ENCODE measurements at places on chromosomes 11 and 22.
A peak's percentile ranks its signal among the peaks of the same experiment; 100 is the strongest.

- DNase-seq, result no peak
These were observed 66.2 kb upstream of the NECTIN1 start for GRCh38 chr11:119795231-119795630.

DNA sequence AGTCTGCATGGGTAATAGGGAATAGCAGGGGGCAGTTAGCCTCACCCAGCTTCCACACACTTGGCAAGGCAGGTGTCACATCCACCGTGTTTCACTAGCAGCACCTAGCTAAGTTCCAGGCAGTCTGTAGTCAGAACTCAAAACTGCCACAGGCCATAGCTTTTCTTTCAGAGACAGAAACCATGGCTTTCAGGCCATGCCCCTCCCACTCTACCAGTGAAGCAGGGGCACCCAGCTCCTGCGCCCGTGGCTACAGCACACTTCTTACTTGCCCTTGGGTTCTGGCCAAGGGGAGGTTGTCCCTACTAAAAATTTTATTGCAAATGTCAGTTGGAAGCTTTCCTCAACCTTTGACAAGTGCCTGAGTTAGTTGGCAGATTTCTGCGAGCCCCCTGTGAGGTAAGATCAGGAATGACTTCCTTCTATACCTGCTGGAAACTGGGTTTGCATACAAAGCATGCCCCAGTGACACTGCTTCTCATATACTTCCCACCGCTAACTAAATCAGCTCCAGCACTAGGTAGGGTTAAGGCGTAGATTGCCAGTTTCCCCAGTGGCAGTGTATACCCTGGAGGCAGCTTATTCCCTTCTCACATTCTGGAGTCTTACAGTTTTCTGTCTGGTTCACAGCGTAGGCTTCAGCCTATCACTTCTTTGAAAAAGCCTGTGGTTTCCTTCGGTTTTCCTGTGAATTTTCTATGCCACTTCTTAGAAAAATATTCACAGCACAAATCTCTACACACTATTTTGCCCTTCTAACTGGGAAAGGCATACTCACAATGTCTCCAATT, 139.0 kb upstream of the LUZP2 start:
- DNase-seq, result no peak

DNA sequence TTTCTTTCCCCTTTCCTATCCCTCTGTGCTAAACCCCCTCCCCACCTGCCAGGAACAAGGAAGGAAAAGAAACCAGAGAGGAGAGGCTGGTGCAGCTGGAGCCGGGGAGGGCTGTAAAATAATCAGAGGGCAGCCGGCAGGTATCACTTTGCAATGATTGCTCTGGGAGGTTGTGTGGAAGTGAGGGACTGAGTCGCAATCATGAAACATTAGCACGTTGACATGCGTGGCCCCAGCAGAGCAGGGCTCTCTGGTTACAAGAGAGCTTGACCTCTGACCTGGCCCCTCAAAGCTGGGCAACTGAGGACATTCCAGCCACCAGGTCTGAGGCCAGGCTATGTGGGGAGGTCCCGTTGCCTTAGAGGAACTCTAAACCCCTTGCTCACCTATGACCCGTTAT, 170.8 kb upstream of the BDNF start:
- DNase-seq, result no peak

DNA sequence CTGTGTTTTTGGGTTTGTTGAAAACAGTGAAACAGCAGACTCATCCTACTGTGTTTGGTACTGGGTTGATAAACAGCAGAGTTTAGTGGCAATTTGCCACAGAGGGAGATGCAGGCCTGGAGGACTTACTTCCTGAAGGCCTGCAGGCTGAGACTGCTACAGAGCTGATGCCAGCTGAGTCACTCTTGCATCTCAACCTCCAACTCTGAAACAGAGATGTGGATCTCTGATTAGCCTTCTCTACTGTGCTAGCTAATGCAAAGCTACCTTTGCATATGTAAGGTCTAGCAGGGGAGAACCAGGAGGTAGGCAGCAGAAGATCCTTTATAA, 14.3 kb downstream of the ATP5MG start:
- no peak for DNase-seq

DNA sequence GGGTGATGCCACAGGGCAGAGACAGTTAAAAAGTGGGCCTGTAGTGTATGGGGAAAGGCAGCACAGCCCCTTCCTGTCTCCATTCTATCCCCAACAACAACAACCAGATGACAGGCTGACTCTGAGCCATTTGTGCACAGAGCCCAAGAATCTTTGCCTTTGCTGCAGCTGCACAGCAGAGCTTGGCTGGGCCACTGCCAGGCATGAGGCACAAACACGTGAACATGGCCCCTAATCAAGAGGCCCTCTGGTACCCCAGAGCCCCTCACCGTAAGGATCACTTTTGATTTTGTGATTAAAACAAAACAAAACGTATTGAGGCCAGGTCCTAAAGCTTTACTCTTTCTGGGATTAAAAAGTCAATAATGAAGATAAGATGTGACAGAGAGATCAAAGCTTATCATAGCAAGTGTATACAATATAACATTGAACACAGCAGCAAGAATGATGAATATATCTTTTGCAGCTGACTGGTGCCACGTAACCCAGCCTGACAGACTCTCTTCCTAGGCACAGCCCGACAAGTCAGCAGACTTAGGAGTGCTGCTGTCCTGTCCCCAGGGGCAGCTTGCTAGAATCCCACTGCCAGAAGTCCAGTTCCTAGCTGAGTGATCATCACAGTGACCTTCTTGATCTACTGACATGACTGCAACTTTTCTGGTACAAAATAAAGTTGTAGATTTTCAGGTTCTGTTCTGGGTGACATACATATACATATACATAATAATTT, 117.8 kb downstream of the SERGEF start:
- peak; percentile 54 for DNase-seq

DNA sequence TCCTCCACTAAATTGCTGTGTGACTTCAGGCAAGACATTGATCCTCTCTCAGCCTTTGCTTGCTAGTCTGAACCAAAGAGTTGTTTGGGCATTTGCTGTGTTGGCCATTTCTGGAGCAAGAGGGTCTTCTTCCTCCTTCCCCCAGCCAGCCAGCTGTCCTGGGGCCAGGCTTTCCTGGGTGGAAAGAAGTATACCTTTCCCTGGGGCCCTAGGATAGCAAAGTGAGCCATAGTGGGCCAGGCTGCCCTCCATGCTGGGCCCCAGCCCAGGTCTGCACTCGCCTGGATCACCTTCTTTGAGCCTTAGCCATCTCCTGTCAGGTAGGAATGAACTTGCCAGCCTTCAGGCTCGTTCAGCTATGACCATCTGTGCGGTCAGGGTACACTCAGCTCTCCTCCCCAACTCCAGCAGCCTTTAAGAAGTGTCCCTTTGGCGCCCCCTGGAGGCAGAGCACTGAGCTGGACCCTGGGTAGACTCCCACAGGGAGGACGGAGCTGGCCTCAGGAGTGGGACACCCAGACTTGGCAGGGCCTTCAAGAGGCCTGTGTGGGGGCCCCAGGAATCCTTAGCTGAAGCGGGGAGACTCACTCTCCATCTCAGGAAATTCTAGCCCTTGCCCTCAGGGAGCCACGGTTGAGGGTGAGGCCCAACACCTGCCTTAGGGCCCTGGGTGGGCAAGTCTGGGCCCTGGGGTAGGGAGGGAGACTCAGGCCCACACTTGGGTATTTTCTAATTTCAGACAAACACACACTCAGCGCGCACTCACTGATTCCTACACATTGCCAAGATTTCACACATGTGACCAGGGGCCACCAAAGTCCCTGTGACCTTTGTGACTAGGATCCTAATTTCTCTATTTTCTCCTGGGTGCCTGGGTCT, 35.6 kb upstream of the TPBGL start:
- peak; percentile 57 for DNase-seq

GRCh38 chr11:59216641-59217564, 4.2 kb upstream of the MPEG1 start:
- peak; percentile 17 for DNase-seq

DNA sequence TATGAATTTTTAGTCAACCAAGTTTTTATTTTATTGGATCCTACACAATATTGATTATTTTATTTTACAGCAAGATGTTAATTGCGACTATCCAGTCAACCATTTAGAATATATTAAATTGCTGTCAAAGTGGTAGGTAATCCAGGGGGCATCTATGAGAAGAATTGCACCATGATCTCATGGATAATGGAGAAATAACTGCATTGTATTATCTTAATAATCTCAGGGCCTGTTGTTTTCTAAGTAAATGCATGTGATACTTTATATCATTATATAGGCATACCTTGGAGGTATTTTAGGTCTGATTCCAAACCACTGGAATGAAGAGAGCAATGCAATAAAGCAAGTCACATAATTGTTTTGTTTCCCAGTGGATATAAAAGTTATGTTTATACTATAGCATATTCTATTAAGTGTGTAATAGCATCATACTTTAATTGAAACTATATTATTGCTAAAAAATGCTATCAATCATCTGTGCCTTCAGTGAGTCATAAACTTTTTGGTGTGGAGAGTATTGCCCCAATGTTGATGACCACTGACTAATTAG, 595.4 kb upstream of the CHORDC1 start:
- no peak for DNase-seq

- DNase-seq, result no peak
These were observed 23.4 kb downstream of the KIAA1671 start for GRCh38 chr22:24975813-24976341.

GRCh38 chr11:98365190-98365589, 655.6 kb upstream of the CNTN5 start:
- no peak for DNase-seq

DNA sequence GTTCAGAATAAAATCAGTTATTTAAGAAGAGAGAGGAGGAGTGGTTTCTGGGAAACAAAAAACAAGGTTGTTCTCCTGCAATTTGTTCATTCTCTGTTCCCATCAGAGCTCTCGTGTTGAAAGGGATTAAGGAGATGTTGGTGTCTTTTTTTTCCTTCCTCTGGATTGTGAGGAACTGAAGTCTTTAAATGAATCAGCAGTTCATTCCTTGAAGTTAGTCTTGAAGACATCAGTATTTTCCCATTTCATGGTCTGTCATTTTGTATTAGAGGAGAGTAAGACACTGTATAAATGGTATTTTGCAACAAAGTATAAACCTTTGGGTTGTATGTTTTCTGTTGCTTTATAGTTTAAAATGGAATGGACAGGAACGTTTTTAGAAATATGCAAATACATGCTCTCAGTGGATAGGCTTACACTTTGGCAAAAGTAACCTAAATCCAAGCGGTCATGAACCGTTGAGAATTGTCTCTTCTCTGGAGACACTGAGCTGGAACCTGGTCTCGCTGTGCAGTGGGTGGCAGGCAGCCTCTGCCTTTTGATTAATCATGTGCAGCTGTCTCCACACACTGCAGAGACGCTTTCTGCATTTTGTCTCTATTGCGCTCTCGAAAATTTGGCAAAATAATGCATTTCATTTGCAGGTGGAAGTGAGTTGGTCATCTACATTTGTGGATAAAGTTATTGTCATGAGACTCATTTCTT, 33.0 kb downstream of the SAMM50 start:
- no peak for DNase-seq

DNA sequence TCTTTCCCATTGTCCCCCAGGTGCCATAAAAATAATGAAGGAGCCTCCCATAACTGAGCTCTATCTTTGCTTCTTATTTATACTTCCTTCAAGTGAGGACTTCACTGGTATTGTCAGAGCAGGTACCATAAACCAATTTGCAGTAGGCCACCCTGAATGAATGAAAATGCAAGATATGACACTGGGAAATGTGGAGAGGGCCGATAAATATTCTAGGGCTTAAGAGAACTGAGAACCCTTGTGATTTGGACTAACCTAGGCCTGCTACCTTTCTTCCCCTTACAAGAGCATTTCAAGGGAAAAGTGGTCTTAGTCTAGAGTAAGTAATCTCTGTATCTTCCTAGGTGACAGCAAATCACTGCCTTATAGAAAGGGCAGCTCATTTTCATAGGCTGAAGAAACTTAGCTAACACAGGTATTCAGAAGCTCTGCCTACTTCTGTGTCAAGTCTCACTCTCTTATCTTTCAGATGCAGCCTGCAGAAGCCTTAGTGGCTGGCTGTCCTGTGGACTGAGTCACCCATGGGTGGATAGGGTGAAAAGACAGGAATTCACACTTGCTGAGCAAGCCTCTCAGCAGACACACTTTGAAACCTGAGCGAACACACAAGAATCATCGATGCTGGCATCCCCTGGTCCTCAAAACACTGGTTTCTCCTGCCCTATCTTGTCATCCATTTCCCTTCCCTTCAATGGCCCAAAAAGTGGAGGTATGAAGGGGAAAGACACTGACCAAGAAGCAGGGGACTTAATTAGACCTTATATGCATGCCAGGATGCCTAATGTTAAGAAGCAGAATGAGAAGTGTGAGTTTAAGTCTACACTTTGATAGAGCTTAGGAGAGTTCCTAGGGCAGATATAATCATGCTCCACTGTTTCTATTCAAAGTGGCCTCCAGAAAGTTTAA, 15.2 kb downstream of the NRIP3 start:
- DNase-seq, result no peak
